Activated naive CD8-positive, alpha-beta T cell treated with anti-CD3 and anti-CD28 coated beads, Interleukin-2, amount 50 U/mL, for 24 hours (primary cell): ENCODE measurements at places on chromosomes 5 and 9.

DNA sequence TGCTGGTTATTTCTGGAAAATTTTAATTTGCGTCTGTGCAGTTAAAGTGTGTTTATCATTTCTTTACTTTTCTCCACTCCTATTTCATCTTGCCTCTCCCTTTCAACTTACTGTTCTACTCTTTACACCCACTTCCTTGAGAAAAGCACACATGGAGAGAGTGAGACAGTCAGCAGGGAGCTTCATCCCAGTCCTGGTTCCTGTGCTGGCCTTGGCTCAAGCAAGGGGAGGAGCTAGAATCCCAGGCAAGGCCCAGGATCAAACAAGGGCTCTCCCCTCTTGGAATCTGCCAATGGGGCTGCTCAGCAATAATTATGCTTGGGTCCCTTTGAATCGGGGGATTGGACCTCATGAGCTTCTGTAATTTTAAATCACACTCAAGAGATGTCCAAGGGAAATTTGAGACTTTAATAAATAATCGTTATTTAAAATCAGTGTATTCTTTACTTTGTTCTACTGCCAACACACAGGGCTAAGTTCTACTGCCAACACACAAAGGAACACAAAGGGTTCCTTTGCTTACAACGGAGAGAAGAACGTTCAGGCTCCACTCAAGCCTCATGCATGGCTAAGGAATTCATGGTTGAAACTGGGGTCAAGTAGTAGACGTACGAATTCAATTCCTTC lies 439.3 kb upstream of the DAB2 start:
- no peaks in the 10 kb centered on the region for H3K36me3 ChIP-seq
- DNase-seq: no peak
- H3K27ac ChIP-seq: no peak overlapping the region
- peaks cover 3% of the 10 kb centered on the region for H3K27me3 ChIP-seq
- no peak overlapping the region for H3K4me3 ChIP-seq

GRCh38 chr5:10600626-10601245 lies 36.9 kb downstream of the ANKRD33B start:
- peaks cover 52% of the 10 kb centered on the region for H3K4me1 ChIP-seq
- H3K27ac ChIP-seq: peak overlapping the region; percentile 49
- no peak for DNase-seq
- no peak overlapping the region for H3K4me3 ChIP-seq
- H3K36me3 ChIP-seq: peaks cover 34% of the 10 kb centered on the region
- peaks cover 5% of the 10 kb centered on the region for H3K27me3 ChIP-seq

DNA sequence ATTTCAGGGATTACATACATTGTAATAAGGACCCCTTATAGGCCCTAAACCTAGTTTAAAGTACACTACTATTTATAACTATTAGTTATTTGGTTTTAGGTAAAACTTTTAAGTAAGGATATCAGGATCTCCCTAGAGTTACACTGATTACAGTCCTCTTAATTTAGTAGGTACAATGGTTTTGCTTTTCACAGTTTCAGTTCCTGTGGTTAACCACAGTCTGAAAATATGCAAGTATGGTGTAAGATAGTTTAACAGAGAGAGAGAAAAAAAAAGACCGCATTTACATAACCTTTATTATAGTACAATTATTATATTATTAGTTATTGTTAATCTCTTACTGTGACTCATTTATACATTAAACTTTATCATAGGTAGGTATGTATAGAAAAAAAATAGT lies 725.3 kb upstream of the PTPRD start:
- no peak for DNase-seq
- H3K36me3 ChIP-seq: no peaks in the 10 kb centered on the region
- no peaks in the 10 kb centered on the region for H3K4me1 ChIP-seq
- H3K27me3 ChIP-seq: no peaks in the 10 kb centered on the region
- H3K27ac ChIP-seq: no peak overlapping the region

DNA sequence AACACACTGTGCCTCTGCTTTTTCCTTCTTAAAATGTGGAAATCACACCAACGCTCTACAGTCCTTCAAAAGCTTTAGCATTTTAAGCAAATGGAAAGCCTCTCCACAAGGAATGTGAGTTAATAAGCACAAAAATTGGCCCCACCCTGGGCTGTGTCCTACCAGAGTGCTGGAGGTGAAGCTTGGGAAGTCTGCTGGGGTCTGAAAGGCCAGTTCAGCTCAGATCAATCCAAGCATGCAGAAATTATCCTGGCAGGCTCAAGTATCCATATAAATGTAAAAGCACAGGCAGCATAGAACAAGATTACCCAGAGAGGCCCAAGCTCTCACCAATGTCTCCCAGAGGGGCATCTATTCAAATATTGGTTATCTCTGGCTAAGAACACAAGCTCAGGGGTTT lies 98.5 kb downstream of the ESM1 start:
- no peak overlapping the region for H3K27ac ChIP-seq
- no peak for DNase-seq

- peak; percentile 56 for DNase-seq
- H3K4me1 ChIP-seq: no peaks in the 10 kb centered on the region
- no peak overlapping the region for H3K27ac ChIP-seq
- no peak overlapping the region for H3K4me3 ChIP-seq
- H3K27me3 ChIP-seq: no peaks in the 10 kb centered on the region
Measured at GRCh38 chr5:35651002-35651756, 33.5 kb downstream of the SPEF2 start.

DNA sequence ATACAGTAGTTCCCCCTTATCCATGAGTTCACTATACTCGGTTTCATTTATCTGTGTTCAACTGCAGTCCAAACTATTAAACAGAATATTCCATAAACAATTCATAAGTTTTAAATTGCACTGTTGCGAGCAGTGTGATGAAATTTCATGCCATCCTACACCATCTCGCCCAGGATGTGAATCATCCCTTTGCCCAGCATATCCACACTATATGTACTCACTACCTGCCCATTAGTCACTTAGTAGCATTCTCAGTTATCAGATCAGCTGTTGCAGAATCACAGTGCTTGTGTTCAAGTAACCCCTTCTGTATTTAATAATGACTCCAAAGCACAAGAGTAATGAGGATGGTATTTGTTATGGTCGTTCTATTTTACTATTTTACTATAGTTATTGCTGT lies 51.5 kb downstream of the SHOC1 start:
- peak; percentile 15 for DNase-seq
- no peak overlapping the region for H3K4me3 ChIP-seq
- peak overlapping the region; percentile 87 for H3K27ac ChIP-seq
- H3K36me3 ChIP-seq: no peaks in the 10 kb centered on the region
- no peaks in the 10 kb centered on the region for H3K27me3 ChIP-seq
- peaks cover 22% of the 10 kb centered on the region for H3K4me1 ChIP-seq

DNA sequence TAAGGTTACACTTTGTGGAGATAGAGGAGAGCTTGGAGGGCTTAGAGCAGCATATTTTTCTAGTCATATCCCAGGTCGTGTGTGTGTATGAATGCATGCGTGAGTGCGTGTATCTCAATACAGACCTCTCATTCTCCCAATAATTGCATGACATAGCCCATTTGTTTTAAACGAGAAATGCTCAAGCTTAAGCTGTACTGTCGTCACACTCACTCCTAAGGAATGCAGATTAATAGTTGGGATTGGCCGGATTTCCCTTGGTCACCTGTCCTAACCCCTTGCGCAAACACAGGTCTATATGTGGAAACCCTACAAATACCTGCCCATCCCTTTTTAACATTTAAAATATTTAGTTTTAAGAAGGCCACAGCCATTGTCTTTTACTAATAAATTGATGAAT lies 165.8 kb downstream of the SEMA5A start:
- no peak overlapping the region for H3K4me3 ChIP-seq
- H3K27ac ChIP-seq: no peak overlapping the region
- no peaks in the 10 kb centered on the region for H3K4me1 ChIP-seq
- no peaks in the 10 kb centered on the region for H3K36me3 ChIP-seq

DNA sequence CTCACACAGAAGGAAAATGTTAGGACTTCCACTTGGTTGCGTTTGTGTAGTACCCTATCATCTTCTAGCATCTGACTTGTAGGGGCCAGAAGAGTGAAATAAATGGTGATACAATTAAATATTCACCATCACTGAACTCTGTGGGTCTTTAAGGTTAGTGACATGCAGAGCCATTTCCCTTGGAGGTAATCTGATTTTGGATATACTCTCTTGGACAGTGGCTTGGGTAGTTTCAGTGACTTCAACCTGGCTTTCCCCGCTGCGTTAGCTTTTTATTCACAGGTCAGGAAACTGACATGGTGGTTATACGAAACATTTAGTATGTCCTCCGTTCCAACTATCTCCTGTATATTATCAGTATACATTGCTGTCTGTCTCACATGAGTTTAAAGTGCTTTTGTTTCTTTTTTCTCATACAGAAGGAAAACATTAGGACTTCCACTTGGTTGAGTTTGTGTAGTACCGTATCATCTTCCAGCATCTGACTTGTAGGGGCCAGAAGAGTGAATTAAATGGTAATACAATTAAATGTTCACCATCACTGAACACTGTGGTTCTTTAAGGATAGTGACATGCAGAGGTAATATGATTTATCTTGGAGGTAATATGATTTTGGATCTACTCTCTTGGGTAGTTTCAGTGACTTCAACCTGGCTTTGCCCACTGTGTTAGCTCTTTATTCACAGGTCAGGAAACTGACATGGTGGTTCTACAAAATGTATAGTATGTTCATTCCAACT lies 883.6 kb downstream of the TAF11L14 start:
- DNase-seq: no peak
- no peaks in the 10 kb centered on the region for H3K27me3 ChIP-seq
- H3K4me3 ChIP-seq: no peak overlapping the region
- no peaks in the 10 kb centered on the region for H3K36me3 ChIP-seq
- H3K4me1 ChIP-seq: no peaks in the 10 kb centered on the region
- H3K27ac ChIP-seq: no peak overlapping the region

DNA sequence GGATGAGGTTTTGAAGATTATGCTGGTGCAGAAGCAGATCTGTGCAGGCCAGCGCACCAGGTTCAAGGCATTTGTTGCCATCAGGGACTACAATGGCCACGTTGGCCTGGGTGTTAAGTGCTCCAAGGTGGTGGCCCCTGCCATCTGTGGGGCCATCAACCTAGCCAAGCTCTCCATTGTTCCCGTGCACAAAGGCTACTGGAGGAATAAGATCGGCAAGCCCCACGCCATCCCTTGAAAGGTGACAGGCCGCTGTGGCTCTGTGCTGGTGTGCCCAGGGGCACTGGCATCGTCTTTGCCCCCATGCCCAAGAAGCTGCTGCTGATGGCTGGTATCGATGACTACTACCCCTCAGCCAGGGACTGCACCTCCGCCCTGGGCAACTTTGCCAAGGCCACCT lies 142.5 kb downstream of the SPATA31D1 start:
- no peaks in the 10 kb centered on the region for H3K27me3 ChIP-seq
- H3K4me1 ChIP-seq: peaks cover 10% of the 10 kb centered on the region
- H3K27ac ChIP-seq: no peak overlapping the region

DNA sequence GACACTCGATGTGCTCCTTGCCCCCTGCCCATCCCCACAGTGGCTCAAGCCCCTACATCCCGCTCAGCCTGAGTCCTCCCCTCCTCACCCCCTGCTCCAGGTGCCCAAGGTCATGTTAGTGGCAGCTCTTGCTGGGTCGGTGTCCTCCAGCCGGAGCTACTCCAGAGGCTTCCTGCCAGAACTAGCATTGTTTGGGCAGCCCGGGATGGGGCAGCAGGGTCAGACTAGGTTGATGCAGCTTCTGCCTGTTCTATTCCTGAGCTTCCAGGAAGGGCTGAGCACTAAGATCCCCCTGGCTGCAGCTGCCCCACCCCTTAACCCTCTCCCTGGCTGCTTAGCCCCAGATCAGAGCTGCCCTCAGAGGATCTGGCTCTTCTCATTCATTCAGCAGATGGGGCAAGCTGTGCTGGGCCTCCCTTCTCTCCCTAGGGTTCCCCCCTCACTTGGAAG lies 671 bp downstream of the RGS14 start:
- H3K36me3 ChIP-seq: peaks cover 6% of the 10 kb centered on the region
- H3K27me3 ChIP-seq: no peaks in the 10 kb centered on the region
- DNase-seq: no peak
- peaks cover 78% of the 10 kb centered on the region for H3K4me1 ChIP-seq

DNA sequence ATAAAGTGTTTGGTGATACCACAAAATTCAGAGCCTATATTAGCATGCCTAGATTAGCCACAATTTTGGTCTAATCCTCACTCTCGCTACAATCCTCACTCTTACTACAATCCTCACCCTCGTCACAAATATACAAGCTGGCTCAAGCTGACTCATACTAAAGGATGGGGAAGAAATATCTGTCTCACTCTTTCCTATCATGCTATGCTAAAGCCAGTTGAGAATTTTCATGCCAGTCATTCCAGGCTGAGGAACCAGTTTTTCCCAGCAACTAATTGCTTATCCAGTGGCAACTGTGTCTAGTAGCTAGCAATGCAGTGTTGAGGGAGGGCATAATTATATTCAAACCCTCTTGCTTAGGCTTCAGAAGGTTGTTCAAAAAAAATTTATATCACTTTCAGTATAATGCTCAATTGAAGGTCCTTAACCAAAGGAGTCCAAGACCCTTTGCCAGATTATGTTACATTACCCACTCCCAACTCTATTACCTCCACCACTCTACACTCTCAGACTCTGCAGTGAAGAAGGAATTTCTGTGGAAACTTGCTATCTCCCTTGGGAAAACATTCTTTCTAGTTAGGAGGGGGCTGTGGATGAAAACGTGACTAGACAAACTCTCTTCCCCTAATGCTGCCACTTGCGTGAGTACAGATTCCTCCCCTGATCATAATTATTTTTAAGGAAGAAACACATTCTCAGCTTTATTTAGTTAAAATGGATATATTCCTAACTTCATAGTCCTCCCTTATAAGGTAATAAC lies 810.3 kb upstream of the ACO1 start:
- no peak for DNase-seq
- no peaks in the 10 kb centered on the region for H3K36me3 ChIP-seq
- no peaks in the 10 kb centered on the region for H3K4me1 ChIP-seq

- H3K27me3 ChIP-seq: no peaks in the 10 kb centered on the region
- no peak for DNase-seq
- H3K4me3 ChIP-seq: no peak overlapping the region
- H3K27ac ChIP-seq: no peak overlapping the region
Measured at GRCh38 chr9:23431459-23431858, 394.6 kb downstream of the ELAVL2 start.

DNA sequence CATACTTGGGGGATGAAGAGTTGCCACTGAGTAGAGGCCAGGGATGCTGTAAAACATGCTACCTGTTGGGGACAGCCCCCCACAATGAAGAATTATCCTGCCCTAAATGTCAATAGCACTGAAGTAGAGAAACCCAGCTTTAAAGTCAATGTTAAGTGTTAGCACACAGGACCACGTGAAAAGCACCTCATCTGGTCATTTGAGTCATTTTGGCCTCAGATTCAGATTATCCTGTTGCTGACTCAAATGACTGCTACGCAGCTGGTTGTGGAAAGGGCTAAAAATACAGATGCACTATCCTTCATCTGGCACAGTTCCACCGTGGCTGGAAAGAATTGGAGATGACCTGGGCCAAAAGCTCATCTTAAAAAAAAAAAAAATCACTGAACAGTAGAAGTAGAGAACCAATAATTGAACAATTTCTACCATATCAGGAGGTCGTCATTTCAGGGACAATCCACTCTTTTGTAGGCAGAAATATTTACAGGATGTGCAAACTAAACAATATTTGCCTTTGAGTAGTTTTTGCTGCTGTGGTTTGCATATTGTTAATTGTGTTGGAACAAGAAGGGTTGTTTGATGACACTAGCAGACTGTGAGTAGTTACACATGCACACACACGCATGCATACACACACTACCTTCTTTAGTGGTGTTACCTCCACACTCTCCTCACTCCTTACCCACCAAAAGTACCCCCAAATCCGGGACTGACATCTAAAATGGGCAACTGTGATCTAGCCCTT lies 195.3 kb upstream of the KLF9 start:
- DNase-seq: no peak
- peaks cover 10% of the 10 kb centered on the region for H3K4me1 ChIP-seq
- H3K27ac ChIP-seq: no peak overlapping the region

GRCh38 chr9:21523021-21524014 lies 41.2 kb upstream of the IFNE start:
- H3K4me3 ChIP-seq: no peak overlapping the region
- H3K36me3 ChIP-seq: peaks cover 9% of the 10 kb centered on the region
- no peaks in the 10 kb centered on the region for H3K4me1 ChIP-seq
- no peak for DNase-seq
